ENCODE measurements at places on chromosomes 6 and 20. TPM values are rescaled to one million over a fixed set of nuclear protein-coding genes. Genes with fewer than 3 reads are reported as not detected.

DNA sequence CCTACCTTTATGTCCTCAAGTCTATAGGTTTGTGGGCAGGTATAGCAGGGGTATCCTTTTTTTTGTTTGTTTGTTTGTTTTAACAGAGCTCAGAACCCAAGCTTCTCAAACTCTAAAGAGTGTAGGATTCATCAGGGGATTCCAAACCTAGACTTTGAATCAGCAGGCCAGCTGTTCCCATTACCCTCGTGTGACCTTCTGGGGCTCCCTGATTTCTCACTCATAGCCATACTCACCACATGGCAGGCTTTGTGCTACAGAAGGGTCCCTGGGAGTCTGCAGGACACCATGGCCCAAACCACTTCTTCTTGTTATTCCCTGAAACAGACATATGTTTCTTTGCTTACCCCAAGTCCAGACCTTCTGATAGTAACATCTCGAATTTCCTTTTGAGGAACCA lies 350.8 kb upstream of the TSHZ2 start:
- H3K27me3 ChIP-seq: no peaks in the 10 kb centered on the region
- DNase-seq: no peak
- no peak overlapping the region for H3K27ac ChIP-seq
- no peaks in the 10 kb centered on the region for H3K36me3 ChIP-seq

GRCh38 chr20:48694381-48694865 lies 133.4 kb downstream of the PREX1 start:
- H3K4me1 ChIP-seq: no peaks in the 10 kb centered on the region
- DNase-seq: no peak
- no peak overlapping the region for H3K27ac ChIP-seq
- H3K27me3 ChIP-seq: no peaks in the 10 kb centered on the region
- H3K4me3 ChIP-seq: no peak overlapping the region
- H3K36me3 ChIP-seq: peaks cover 67% of the 10 kb centered on the region

- peaks cover 32% of the 10 kb centered on the region for H3K36me3 ChIP-seq
- H3K4me1 ChIP-seq: peaks cover 10% of the 10 kb centered on the region
- no peak overlapping the region for H3K4me3 ChIP-seq
- no peak for DNase-seq
- H3K27ac ChIP-seq: no peak overlapping the region
Observed at GRCh38 chr20:46905364-46906125, 10.9 kb downstream of the EYA2 start.

DNA sequence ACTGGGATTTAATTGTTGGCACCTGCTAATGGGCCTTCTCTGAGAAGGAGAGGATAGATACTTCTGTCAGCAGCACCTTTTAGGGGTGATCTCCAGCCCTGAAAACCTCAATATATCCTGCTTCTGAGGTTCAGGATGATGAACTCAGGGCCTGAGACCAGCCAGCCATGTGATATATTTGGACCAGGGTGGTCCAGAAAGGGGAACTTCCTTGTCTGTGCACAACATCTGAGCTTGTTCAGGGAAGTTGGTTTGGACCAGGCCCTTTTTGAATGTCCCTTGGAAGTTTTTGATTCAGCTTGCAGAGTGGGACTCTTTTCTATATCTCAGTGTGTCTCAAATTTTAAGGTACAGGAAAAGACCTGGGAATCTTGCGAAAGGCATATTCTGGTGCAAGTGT lies 85.8 kb downstream of the GFRA4 start:
- no peak for DNase-seq
- peaks cover 15% of the 10 kb centered on the region for H3K36me3 ChIP-seq
- H3K4me1 ChIP-seq: no peaks in the 10 kb centered on the region
- no peak overlapping the region for H3K27ac ChIP-seq

LRFN2 gene
- total RNA-seq: 0.15 TPM
